ENCODE measurements at places on chromosomes 6 and 20.
A peak's percentile ranks its signal among the peaks of the same experiment; 100 is the strongest.

DNA sequence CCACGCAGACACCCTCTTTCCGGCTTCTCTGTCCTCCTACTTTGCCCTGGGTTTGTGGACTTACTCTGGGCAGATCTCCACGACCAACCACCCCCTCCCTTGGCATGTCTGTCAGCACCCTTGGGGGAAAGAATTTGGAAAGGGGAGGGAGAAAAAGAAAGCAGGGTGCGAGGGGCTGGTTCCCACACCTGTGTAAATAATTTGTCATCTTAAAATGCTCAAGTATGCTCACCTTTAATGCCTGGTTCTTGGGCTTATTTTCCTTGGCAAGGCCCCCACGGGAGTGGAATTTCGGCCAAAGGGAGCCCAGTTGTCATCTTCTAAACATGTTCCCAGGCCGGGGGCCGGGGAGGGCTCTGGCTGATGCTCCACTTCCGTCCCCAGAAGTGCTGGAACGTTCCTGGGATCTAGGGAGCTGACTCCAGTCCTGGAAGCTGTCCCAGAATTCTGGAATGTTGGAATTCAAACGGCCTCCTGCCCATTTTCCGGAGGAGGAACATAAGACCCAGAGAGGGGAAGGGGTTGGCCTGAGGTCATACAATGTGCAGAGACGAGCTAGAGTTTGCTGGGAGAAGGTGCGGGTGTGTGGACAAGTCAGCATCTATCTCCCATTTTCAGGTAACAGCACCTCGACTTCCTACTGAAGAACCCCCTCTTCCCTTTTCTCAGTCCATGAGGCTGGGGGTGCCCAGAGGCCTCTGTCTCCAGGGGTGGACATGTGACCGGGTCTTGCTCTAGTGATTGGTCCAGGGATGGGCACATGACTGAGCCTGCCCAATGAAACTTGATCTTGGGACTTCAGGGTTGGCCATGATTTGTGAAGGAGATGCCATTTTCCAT lies 122.3 kb downstream of the CEBPB start:
- no peak for DNase-seq

DNA sequence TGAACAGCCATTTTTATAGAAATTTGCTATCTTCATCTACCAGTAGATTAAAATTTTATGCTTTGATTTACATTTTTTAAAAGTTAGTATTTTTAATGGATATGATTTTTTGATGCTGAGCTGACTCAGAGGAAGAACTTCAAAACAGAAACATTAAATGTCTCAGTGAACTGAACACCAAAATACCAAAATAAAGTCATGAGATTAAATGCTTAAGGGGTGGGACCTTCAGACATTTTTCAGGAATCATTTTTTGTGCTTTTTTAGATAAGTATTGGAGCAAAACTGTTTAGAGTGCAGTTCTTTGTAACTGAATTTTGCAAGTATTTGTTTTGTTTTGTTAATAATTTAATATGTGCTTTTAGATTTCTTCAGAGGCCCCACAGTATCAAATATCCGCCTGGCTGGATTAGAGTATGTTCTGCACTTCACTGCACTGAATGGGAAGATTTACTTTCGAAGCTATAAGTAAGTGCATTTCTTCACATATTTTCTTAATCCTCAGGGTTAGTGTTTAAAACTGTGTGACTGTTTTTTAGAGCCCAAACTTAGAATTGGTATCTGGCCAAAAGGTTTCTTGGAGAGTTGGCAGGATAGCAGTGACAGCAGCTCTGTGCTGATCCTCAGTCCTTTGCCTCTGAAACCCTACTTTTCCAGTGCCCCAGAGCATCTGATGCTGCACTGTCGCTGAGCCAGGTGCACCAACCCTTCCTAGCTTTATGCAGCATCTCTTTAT lies 33.7 kb downstream of the RPF2 start:
- no peak for DNase-seq

GRCh38 chr6:45420909-45421708 lies 43.4 kb upstream of the SUPT3H start:
- DNase-seq, result no peak

GRCh38 chr6:46760925-46761324 lies 14.2 kb downstream of the ANKRD66 start:
- no peak for DNase-seq

- DNase-seq, result no peak
Observed at GRCh38 chr6:17458966-17459365, 65.6 kb downstream of the CAP2 start.

DNA sequence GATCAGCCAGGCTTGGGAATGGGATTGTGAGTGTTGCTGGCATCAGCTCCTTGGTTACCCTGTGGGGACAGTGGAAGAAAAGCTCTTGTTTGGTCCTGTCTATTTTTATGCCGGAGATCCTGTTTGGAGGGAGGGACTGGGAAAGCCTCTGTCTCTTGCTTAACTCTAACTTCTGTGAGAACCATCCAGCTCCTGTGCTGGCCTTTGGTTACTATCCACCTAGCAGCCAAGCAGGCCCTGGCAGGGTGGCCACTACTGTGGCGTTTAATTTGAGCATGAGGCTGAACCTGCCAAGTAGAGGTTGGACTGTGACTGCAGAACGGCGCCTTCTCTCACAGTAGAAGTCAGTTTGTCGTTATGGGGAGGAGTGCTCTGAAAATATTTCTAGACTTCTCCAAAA lies 193.3 kb downstream of the UTRN start:
- DNase-seq, result no peak

DNA sequence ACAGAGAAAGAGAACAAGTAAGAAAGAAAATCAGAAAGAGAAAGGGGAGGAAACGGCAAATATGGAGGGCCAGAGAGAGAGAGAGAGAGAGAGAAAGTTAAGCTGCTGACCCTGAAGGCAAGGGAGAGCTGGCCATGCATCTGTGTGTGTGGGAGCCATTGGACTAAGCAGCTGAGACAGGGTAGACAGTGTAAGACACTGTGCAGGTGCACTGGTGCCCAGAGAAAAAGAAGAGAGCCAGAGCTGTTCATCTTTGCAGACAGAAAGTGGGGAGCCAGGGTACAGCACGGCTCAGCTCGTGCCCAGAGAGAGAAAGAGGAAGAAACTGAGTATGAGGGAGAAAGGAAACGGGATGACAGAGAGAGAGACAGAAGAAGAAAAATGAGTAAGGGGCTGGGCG lies 24.2 kb upstream of the ZNF318 start:
- no peak for DNase-seq

- DNase-seq, result peak; percentile 94
Observed at GRCh38 chr6:159042003-159042825, 2.6 kb downstream of the TAGAP start.

GRCh38 chr20:44355498-44356352 lies at the start of gene HNF4A:
Gene HNF4A, plus strand, starts transcription at chr20:44355699. Its CDS starts 106 bp downstream, at chr20:44355805.
- no peak for DNase-seq

GRCh38 chr6:14620522-14620921 lies 502.9 kb downstream of the CD83 start:
- no peak for DNase-seq

DNA sequence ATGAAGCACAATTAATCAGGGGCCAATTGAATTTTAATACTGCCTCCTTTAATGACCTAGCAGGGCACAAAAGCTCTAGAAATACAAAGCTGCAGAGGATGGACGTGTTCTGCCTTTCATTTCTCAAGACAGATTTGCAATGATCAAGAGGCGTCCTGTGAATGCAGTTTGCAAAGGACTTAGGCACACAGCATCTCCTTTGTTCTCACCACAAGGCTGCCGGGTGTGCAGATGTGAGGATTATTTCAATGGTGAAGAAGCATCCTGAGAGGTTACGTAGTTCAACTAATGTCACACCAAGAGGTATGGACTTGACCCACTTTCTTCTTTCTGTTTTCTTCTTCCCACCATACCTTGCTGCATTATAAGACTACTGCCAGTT lies 42.9 kb upstream of the SPTLC3 start:
- DNase-seq, result no peak

DNA sequence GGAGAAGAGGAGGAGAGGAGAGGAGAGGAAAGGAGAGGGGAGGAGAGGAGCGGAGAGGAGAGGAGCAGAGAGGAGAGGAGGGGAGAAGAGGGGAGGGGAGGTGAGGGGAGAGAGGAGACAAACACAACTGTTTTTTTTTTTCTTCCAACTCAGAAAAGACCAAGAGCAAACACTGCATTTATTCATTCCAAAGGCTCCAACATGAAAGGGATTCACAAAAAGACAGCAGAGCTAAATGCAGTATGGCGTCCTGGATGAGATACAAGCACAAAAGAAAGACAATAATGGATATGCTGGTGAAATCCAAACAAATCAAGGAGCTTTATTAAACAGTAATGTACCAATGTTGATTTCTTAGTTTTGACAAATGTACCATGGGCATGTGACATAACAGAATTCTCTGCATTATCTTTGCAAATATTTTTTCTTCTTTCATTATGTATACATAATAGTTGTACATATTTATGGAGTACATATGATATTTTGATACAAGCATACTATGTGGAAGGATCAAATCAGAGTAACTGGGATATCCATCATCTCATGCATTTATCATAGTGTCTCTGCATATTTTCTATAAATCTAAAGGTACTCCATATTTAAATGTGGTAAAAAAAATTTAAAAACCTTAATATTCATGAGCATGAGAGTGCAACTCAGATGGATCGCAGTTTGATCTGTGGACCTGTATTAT lies 204.6 kb downstream of the CBLN4 start:
- no peak for DNase-seq
